Suppressor macrophage (primary cell): ENCODE measurements at places on chromosomes 2 and 18.

- DNase-seq, result no peak
Measured at GRCh38 chr2:85768713-85769112, 14.9 kb downstream of the ATOH8 start.

GRCh38 chr2:97994476-97994875 lies 1.3 kb downstream of the TMEM131 start:
- peak; percentile 10 for DNase-seq

- no peak for DNase-seq
Measured at GRCh38 chr2:221779614-221780067, 207.5 kb upstream of the EPHA4 start.

GRCh38 chr2:122734766-122735424 lies 979.4 kb downstream of the TSN start:
- no peak for DNase-seq

DNA sequence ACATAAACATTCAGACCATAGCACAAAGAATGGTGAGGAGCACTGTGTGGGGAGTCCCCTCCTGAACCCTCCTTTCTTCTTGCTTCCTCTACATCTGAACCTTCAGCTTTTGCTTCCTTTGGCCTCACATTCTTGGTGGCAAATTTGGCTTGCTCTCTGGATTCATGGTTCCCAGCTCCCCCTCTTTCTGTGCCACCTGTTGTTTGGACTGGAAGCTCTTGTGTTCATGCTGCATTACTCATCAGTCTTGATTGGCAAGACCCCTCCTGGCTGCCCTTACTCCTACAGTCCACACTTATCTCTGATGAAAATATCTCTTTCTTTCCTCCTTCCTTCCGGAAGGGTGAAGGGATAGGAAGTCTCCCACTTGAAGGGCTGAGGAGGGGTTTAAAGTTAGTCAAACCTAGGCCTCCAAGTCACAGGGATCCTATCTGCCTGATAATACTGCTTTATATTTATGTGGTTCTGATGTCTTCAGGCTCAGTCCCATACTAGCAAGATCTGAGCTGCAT lies 70.0 kb downstream of the MYO3B start:
- no peak for DNase-seq

DNA sequence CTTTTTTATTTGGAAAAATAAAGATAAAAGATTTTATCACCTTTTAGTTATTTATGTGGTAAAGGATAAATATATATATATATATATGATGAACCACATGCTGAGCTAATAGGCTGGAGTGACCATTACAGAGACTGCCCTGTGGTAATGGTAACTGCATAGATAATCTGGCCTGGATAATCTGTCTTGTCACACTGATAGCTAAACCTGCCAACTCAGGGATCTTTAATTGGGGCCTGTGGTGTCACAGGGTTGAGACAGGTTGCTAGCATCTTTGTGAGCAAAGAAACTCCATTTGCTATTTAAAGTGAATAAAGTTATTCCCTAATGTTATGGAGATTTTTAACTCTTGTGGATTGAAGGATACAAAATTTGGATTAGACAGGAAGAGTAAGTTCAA lies 203.0 kb downstream of the PHLPP1 start:
- DNase-seq, result no peak

DNA sequence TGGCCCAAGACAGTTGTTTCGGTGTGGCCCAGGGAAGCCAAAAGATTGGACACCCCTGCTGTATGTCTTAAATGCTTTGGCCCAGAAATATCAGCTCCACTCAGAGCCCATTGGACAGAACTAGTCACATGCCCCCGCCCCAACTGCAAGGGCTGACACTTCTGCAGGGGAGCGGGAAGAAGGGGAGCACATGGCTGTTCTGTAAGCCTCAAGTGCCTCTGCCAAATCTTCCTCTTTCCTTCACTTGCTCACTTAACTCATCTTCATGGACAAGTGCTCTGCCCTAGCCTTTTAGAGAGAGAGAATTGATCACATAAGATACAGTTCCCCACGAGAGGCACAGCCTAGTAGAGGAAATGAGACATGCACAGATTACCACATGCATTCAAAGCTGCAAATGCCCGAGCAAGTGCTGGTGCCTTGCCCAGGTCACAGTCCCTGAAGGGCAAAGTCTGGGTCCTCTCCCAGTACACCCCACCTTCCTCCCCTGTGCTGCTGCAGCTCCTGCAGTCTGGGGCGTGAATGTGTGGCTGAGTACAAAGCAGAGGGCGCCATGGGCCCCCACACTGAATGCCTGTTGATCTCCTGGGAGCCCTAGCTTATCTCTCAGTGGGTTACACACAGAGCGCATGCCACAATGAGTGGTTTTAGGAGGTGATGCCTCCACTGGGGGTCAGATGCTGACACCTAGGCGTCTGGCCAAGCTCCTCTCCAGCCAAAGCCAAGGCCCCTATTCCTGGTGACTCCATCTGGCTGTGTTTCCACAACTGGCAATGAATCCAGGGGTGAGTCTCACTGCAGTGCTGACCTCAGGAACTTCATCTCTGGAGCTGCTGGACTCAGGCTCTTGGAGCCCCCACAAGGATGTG lies 135.3 kb downstream of the CTIF start:
- peak; percentile 76 for DNase-seq

DNA sequence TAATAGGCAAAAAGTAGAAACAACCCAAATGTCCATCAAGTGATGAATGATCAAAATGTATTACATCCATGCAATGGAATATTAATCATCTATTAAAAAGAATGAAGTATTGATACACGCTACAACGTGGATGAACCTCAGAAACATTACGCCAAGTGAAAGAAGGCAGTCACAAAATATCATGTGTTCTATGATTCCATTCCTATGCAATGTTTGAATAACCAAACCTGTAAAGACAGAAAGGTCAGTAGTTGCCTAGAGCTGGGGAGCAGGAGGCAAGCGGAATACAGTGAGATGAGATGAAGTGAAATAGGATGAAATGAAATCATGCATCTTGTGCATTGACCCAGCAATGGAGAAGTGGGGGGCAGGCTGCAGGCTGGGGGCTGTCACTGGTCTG lies 17.9 kb upstream of the COL6A3 start:
- no peak for DNase-seq

GRCh38 chr2:58714238-58714637 lies 473.1 kb upstream of the FANCL start:
- DNase-seq, result no peak

- no peak for DNase-seq
Measured at GRCh38 chr2:216402751-216403150, 9.5 kb upstream of the SMARCAL1 start.

GRCh38 chr2:40545645-40546044 lies 93.8 kb upstream of the SLC8A1 start:
- no peak for DNase-seq

GRCh38 chr2:220985561-220985960 lies 586.5 kb downstream of the EPHA4 start:
- no peak for DNase-seq

DNA sequence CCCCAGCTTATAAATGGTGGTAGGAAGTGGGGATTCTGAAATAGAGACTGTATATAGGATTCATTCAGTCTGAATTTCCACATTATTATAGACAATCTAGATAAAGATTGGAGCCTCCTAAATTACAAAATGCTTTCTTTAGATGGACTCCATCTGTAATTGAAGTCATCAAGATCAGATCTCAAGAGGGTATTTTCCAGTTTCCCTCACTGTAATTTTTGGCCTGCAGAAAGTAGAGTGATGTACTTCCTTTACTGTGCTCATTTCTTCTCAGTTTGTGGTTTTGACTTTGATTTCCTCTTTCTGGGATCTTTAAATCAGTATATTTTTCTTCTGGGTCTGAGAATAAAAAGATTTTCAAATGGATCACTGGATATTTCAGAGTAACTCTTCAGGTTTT lies 7.2 kb downstream of the BABAM2 start:
- peak; percentile 30 for DNase-seq

- DNase-seq, result no peak
Measured at GRCh38 chr2:47344890-47345589, 57.9 kb upstream of the MSH2 start.

- peak; percentile 66 for DNase-seq
Measured at GRCh38 chr18:76573325-76574025, 78.4 kb upstream of the ZNF516 start.

DNA sequence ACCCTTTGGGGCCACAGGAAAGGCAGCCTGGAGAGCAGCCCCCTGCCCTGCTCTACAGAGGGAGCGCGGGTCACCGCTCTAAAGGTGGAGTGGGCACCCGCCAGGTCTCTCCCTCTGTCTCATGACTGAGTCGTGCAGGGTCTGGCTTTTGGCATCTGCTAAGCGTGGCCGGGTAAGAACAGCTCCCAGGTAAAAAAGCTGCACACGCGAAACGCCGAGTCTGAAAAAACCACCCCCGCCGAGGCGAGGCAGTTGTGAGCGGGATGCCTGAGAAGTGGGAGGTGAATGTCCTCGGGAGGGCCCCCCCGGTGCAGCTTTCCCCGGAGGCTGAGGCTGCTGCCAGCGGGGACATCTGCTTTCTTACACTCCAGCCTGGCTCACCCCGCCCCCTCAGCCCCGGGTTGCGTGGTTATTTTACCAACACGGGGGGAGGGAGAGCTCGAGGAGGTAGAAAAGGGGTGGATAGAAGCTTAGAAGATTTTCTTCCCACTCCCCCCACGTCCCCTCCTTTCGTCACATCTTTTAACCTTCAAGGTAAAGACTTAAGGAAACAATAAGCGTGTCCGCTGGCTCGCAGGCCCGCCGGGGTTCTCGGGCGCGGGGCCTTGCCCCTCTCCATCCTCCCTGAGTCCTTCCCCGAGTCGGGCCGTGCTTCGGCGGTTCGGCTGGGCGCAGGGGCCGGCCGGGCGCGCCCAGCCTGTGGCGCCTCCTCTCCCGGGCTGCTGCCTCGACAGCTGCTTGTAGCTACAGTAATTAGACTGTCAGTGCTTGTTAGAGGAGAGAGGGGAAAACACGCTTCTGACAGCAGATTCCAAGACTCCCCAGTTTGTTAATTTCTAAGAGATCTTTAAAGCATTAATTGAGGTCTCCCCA lies 70.6 kb upstream of the PSMD14 start:
- DNase-seq, result peak; percentile 35

- no peak for DNase-seq
Measured at GRCh38 chr2:100391735-100392515, 25.5 kb downstream of the CHST10 start.

- DNase-seq, result no peak
Measured at GRCh38 chr2:41610501-41611190, 437.2 kb upstream of the PKDCC start.

GRCh38 chr2:172135446-172135845 lies 32.7 kb upstream of the DLX2 start:
- DNase-seq, result no peak

GRCh38 chr2:223971-224760 lies 39.7 kb downstream of the SH3YL1 start:
- DNase-seq, result no peak

- no peak for DNase-seq
Measured at GRCh38 chr2:234091432-234091879, 41.0 kb downstream of the SPP2 start.

GRCh38 chr18:70296289-70296688 lies 7.4 kb downstream of the SOCS6 start:
- no peak for DNase-seq

DNA sequence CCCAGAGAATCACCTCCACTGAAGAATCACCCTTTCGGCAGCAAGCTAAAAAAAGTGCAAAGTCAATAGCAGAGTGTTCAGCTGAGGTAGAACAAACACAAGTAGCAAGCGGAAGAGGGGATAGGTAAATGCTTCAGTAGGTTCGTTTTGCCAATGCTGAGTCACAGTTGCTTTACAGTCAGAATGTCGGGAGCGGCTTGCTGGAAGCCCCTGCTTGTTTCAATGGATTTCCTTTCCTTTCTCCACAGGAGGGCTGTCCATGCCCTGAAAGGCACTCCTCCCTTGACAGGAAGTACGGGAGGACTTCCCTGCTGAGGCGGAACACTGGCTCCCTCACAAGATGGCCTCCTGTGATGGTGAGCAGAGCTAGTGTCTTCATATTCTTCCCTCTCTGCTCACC lies 146.2 kb upstream of the LYPD1 start:
- DNase-seq, result no peak

DNA sequence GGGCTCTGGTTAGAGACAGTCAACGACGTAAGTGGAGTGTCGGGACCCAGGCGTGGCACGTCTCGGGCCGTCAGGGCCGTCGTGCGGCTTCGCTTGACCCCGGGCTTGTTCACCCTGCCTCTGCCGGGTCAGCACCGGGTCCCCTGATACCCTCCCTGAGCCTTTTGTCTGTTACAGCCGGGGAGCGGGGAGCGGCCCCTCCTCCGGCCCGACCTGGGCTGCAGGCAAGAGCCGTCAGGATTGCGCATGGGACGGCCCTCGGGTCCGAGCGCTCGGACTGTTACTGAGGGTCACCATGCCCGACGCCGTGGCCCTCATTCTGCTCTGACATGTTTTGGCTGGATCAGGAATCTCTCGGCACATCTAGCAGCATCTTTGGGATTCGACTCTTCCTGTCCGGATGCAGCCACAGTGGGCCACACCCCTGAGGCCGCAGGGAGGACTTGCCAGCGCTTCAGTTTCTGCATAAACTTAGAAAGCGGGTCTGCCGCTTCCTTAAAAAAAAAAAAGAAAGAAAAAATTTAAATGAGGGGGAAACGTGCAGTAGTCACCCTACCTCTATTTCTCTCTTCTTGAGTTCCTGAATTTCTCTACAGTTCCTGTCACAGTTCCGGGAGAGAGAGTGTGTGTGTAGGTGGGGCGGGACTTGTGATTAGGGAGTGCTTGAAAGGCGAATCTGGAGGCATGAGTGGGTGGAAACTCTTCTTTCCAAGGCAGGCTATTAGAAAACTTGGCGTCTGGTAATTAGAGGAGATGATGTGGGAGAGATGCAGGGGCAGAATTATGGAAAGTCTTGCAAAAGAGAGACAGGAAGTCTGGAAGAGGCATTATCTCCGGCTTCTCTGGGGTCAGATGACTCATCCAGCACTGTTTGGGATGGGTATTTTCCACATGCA lies 909 bp downstream of the TMEM87B start:
- DNase-seq, result peak; percentile 86

DNA sequence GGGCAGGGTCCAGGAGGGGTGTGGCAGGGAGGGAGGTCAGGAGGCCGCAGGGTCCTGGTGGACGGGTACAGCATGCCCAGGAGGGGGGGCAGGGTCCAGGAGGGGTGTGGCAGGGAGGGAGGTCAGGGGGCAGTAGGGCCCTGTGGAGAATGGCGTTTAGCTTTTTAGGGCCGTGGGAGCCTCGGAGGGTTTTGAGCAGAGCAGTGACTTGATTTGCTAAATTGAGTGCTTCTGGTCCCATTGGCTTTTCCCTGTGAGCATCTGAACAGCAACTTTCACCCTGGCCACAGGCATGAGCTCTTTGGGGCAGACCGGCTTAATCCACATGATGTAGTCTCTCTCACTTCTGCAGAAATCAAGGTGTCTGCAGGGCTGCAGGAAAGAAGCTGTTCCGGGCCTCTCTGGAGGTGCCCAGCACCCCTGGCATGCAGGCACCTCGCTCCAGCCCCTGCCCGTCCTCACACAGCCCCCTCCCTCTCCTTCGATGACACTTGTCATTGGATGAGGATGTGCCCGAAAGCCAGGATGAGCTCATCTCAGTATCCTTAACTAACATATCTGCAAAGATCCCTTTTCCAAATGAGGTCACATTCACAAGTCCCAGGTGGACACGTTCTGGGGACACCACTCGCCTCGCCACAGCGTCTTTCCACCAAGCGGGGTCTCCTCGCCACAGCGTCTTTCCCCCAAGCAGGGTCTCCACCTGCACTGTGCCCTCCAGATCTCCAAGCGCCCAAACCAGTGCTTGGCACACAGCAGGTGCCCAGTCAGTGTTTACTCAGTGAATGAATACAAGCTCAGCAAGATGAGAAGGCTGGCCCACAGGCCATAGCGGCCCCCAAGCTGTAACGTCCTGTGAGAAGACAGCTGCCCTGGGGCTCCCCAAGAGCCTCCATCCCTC lies 94.0 kb downstream of the NDUFA10 start:
- DNase-seq, result no peak
